ENCODE measurements at places on chromosomes 1 and 21.

- no peak for DNase-seq
Observed at GRCh38 chr21:18244671-18245463, at the start of gene CHODL. Gene CHODL, plus strand, starts transcription at chr21:18244833. Its CDS starts 391 bp downstream, at chr21:18245224.

- no peak for DNase-seq
Observed at GRCh38 chr1:182875889-182876288, 36.7 kb downstream of the DHX9 start.

GRCh38 chr1:49448200-49448599, 575.6 kb downstream of the AGBL4 start:
- DNase-seq = no peak

- peak; percentile 30 for DNase-seq
Observed at GRCh38 chr1:50332941-50333594, 90.2 kb downstream of the DMRTA2 start.

DNA sequence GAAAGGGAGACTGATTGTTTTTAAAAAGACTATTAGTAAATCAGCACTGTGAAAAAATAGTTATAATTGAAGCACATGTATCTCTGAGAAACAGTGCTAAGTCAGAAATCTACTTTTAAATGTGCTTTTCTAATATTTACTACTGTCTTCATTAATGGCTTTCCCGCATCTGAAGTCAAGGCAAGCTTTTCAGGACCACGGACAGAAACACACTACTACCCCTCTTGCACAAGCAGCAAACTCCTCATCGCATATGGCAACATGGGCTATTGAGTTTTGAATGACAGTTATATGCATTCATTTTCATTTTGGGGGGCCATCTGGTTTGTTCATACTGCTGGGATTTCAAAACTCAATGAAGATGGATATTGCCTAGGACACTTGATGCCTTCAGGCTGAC, 433.4 kb upstream of the CAMK1G start:
- no peak for DNase-seq

- DNase-seq = no peak
Observed at GRCh38 chr1:226629210-226629895, 80.8 kb downstream of the STUM start.

Data from CD4-positive, alpha-beta T cell treated with Interleukin-1 beta for 1 hour (primary cell).